ENCODE measurements at places on chromosomes 11 and 22.

GRCh38 chr11:81673001-81673400 is 1060.7 kb downstream of the FAM181B start:
- DNase-seq: no peak

DNA sequence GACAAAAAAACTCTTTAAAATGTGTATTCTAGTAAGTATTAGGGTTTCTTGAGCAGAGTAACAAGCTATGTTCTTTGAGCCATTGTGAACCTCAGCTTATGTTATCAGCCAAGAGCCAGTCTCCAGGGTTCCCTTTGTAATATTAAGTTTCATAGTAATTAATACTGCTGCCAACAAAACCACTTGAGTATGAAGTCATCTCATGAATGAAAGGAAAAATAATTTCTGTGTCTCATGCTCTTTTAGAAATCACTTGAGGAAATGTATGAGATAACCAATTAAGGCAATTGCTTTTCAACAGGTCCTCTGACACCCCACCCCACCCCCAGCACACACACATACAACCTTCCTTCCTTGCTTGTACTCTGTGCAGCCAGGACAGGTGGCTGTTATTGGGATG is 59.9 kb downstream of the BBOX1 start:
- no peak for DNase-seq

- DNase-seq: no peak
Observed at GRCh38 chr11:60498399-60498798, 5.8 kb downstream of the MS4A12 start.

DNA sequence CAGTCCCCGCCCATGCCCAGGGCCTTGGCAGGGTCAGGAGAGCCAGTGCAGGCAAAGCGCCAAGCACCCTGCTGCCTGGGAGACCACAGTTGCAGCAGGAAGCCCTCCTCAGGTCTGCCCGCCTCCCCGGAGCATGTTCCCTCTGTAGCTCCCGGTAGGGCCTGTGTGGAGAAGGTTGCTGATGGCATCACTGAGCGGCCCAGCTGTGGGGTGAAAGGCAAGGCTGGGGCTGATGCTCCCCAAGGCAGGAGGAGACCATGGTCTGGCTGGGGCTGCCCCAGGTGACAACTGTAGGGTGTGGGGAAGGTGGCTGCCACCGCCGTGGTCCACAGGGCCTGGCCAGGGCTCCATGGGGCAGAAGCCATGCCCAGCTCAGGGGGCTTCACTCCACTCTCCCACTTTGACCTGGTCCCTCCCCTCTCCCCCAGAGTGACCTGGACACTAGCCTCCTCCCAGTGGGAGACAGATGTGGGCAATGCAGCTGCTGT is 53.0 kb downstream of the CDKN1C start:
- no peak for DNase-seq

GRCh38 chr22:17777005-17777716 is 2.9 kb upstream of the BID start:
- peak; percentile 22 for DNase-seq

DNA sequence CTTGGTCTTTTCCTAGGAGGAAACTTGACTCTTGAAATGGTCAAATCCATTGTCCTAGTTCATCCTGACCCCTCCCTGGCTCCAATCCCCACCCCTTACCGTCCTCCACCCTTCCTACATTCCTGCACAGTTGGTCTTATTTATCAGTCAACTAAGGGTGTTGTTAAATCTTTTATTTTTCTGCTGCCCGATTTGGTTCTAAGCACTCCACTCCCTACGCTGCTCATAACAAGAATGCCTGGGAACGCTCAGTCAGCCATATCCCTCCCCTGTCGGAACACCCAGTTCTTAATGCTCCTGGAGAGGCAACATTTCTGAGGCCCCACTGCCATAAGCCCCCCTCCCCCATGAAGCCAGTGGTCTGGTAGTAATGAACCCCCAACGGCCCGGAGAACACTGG is 9.7 kb downstream of the EHF start:
- no peak for DNase-seq
